ENCODE measurements at places on chromosomes 11 and 22. TPM values are rescaled to one million over a fixed set of nuclear protein-coding genes. Genes with fewer than 3 reads are reported as not detected.
A peak's percentile ranks its signal among the peaks of the same experiment; 100 is the strongest.

GRCh38 chr22:36065775-36066544 lies 37.3 kb upstream of the RBFOX2 start:
- peak; percentile 96 for DNase-seq

The KDM4E gene
- not detected for total RNA-seq

DNA sequence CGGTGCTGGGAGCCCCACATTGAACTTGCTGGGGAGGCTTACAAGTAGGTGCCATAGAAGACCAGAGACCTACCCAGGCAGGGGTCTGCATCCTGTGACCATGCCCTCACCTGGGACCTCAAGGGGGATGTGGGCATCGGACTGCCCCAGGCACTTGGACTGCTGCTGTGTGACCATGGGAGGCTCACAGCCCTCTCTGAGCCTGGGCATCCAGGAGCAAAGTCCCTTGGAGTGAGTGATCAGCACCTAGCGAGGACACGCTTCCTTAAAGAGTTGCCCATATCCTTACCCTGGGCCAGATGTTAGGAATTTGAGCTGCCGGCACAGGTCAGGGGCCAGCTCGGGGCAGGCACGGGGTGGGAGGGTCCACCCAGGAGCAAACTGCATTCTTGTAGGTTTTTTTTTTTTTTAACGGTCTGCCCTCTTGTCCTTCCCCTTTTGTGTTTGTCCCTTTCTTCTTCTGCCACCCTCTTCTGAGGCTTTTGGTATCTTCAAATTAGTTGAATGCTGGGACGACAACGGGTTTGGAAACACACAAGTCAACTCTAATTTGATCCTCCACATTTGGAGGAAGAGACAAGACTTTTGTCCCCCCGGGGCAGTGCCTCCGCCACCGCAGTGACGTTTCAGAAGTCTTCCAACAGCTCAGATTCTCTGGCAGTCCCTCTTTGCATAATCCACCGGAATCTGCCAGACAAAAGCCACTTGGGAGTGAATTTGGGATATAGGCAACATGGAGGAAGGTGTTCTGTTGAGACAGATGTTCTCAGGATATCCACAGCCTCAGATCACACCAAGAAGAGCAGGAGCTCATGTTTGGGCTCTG lies 46.1 kb upstream of the LINC01488 start:
- no peak for DNase-seq

DNA sequence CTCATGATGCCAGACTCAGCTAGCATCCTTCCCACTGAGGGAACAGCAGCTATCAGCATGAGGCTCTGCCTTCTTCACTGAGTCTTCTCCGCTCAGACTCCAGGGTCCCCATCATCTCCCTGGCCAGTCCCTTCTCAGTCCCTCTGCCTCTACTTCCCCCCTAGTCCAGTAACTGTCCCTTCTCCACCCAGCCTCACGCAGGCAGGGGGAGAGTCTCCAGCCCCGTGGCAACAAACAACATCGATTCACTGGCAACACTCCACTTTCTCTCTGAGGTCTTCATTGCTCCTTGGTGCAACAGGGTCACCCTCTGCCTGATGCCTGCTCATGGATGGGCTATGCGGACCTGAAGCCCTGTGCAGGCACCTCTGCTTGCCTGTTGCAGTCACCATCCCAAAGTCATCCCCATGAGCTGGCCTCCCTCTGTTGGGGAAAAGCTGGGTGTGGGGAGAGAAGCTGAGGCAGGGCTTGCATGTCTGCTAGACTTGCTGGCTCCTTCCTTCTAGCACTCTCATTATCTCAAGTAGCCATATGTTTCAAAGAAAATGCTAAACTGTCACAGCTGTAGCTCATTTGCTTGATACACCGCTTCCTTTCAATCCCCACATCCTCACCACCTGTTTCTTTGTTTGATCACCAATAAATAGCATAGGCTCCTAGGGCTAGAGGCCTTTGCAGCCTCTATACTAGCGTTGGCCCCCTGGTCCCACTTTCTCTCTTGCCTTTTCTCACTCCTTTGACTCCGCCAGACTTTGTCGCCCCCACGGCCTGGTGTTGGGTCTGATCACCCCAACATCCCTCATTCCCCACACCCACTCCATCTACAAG lies 4.3 kb upstream of the BCR start:
- no peak for DNase-seq

- no peak for DNase-seq
Observed at GRCh38 chr11:131868629-131869507, 498.5 kb downstream of the NTM start.

DNA sequence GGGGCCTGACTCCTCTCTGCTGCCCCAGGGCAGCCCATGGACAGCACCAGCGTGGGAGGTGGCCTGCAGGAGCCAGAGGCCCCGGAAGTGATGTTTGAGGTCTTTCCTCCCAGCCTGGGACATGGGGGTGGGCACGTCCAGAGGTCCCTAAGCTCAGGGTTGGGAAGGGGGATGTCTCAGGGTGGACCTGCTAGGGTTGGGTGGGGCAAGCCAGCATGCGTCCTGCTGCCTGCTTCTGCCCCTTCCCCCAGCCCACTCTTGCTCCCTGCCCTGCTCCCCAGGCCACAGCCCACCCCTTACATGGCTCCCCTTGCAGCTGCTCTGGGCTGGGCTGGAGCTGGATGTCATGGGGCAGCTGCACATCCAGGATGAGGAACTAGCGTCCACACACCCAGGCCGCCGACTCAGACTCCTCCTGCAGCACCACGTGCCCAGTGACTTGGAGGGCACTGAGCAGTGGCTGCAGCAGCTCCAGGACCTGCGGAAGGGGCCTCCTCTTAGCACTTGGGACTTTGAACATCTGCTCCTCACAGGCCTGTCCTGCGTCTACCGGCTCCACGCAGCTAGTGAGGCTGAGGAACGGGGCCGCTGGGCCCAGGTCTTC lies 1.3 kb downstream of the FAM180B start:
- no peak for DNase-seq

DNA sequence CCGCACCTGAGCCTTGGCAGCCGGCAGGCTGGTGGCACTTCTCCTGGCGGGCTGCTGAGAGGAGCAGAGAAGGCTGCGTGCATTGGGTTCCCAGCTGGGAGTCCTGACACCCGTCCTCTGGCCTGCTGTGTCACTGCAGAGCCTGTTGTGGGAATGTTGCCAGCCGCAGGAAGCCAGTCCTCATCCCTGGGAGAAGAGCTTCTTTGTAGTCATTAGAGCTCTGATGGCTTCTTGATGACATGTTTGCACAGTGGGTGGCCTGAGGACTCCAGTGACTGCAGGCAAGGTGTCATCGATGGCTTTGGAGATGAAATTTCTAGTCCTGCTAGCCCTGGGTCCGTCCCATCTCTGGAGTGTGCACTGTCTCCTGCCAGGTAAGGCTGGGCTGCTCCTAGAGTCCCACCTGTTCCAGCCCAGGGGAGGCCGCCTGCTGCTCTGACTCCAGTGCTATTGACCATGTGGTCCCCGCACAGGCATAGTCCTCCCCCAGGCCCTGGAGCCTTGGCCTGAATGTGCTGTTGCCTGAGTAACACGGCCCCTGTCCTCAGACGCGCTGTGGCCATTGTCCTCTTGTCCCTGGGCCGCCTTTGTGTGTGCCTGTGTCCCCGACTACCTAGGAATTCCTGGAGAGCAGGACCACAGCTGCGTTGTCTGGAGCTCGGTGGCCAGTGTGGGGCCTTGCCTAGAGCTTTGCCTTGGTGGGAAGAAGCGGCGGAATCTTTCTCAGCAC lies 129.2 kb downstream of the CACNA1I start:
- no peak for DNase-seq

GRCh38 chr11:78244546-78245255 lies 56.0 kb downstream of the USP35 start:
- DNase-seq, result no peak

The UCP3 gene
- total RNA-seq, result 0.58 TPM

The RTN4RL2 gene
- 22.0 TPM for total RNA-seq

DNA sequence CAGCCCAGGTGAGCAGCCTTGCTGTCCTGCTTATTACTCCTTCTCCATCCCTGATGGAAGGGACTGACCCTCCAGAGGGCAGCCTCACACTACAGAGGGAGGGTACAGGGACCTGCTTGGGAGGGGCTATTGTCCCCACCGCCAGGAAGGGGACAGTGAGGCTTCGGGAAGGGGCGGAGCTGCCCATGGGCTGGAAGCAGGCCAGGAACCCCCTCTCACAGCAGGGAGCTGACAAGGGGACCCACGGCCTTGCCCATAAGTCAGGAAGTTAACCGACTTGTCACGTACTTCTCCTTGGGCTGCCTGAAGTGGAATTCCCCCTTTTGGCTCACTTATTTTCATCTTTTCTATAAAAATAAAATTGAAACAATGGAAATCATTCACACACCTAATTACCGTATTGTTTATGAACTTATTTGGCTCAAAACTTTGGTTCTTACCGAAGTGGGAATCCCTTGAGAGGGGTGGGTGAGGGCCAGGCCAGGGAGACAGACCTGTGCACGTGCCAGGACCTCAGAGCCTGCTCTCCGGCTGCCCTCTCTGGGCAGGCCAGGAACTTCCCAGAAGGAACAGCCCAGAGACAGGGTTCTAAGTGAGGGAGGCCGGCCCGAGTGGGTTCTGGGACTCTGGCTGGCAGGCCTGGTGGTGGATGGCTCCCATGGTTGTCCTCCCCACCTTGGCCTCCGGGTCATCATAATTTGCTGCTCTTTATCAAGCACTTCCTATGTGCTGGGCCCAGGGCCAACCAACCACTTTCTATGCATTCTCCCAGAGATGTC lies 5.8 kb downstream of the MGAT3 start:
- no peak for DNase-seq

- DNase-seq, result no peak
Observed at GRCh38 chr22:23512348-23512705, 67.8 kb downstream of the IGLL1 start.

The EHF gene
- total RNA-seq, result 2.8 TPM

The HBG2 gene
- 7.6 TPM for total RNA-seq

GRCh38 chr11:112614605-112615004 lies 346.6 kb upstream of the NCAM1 start:
- DNase-seq, result no peak

GRCh38 chr11:113477321-113477720 lies 2.1 kb upstream of the DRD2 start:
- DNase-seq, result no peak

DNA sequence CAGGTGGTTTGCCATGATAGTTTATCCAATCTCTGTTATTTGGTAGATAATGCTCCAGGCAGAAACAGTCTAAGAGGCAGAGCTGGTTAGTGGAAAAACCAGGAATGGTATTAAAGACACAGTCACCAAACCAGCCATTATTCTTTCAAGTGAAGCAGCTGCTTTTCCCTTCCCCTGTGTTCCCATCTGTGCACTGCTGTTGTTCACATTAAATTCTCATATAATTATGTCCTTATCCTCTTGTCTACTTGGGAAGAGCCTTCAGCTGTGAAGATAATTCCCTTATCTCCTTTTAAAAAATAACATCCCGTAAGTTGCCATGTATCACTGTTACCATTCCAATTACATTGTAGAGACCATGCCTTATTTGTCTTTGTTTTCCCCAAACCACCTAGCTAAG lies 5.2 kb upstream of the TBCEL start:
- no peak for DNase-seq

All from left lobe of liver (tissue), 2 donors.